ENCODE measurements at places on chromosomes 6 and 20.

DNA sequence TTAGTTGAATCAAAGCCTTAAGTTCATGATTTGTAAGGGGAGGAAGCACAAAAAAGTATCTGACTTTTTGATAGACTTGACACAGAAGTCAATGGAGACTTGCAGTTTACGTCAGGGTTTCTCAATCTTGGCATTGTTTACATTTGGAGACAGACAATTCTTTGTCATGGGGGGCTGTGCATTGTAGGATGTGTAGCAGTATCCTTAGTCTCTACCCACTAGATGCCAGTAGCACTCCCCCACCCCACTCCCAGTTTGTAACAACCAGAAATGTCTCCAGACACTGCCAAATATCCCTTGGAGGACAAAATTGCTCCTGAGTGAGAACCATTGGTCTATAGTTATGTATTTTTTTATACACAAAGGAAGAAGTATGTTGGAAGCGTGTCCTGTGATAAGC lies 434.1 kb downstream of the RFPL4B start:
- DNase-seq: no peak

GRCh38 chr20:21395666-21396598 lies 1.4 kb downstream of the NKX2-4 start:
- no peak for DNase-seq

- no peak for DNase-seq
Observed at GRCh38 chr6:53089948-53090347, 24.7 kb downstream of the FBXO9 start.

DNA sequence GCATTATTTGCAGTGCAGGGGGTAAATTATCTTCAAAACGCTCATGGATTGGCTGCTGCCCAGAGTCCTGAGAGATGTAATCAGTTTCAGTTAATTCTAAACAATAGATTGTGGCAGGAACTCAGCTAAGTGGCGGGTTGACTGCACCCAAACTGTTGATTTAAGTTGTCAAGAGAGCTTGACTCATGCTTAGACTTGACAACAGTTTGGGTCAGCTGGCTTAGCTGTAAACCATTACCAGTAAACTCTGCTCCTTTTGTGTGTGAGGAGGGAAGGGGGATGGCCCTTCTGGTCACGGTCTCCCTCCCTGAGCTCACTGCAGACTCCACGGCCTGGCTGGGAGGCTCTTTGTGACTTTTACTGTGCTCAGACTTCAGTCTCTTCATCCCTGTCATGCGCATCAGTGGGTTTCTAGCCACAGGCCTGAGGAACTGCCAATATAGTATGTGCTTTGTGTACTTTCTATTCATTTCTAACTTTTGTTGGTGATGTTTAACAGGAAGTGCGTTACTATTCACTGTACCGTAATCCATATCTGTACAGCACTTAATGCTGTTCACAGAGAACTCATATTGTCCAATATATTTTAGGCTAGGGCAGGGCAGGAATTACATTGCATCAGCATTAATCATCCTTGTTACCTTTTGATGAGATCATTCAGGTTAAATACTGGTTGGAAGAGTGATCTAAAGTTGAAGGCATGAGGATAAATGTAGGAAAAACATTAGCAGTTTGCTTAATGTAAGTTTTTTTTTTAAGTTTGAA lies 488.3 kb downstream of the CDKAL1 start:
- no peak for DNase-seq

- DNase-seq: no peak
Observed at GRCh38 chr6:12200015-12200564, 90.1 kb upstream of the EDN1 start.

DNA sequence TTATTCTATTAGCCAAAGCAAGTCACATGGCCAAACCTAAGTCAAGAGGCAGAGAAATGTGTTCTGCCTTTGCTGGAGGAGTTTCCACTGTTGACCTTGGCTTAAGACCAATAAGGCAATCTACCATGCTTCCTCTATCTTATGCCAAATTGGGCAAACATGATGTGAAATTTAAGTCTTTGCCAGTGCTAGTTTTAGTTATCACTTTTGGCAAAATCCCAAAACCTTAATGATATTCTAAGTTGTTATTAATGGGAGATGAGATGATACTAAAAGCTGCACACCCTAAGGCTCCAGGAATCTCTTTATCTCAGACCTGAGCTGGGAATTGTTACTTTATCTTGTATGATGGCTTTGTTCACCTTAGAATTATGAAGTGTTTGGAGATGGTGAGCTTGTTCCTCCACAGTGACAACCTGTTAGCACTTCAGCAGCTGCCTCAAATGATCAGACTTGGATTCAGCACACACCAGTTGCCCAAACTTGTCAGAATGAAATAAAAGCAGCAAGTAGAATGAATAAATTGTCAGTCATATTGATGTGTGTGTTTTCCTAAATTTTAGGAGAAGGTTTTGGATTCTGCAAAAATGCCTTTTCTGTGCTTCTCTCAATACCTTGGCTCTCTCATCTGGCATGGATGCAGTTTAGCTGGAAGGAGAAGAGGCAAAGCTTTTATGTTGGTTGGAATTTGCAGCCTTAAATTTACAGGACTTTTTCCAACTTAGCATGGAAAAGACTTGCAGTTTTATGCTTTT lies 49.3 kb downstream of the RIN2 start:
- DNase-seq: no peak
